ENCODE measurements at places on chromosomes 2 and 18.
A peak's percentile ranks its signal among the peaks of the same experiment; 100 is the strongest.

DNA sequence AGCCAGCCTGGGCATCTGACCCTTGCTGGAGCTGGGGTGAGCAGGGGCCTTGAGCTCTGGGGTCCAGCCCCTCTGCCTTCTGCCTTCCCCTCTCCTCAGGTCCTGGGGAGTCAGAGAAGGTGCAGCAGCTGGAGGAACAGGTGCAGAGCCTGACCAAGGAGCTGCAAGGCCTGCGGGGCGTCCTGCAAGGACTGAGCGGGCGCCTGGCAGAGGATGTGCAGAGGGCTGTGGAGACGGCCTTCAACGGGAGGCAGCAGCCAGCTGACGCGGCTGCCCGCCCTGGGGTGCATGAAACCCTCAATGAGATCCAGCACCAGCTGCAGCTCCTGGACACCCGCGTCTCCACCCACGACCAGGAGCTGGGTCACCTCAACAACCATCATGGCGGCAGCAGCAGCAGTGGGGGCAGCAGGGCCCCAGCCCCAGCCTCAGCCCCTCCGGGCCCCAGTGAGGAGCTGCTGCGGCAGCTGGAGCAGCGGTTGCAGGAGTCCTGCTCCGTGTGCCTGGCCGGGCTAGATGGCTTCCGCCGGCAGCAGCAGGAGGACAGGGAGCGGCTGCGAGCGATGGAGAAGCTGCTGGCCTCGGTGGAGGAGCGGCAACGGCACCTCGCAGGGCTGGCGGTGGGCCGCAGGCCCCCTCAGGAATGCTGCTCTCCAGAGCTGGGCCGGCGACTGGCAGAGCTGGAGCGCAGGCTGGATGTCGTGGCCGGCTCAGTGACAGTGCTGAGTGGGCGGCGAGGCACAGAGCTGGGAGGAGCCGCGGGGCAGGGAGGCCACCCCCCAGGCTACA is 3.8 kb downstream of the EMILIN1 start:
- DNase-seq: no peak

GRCh38 chr2:145290986-145291385 is 771.1 kb upstream of the ZEB2 start:
- DNase-seq: no peak

DNA sequence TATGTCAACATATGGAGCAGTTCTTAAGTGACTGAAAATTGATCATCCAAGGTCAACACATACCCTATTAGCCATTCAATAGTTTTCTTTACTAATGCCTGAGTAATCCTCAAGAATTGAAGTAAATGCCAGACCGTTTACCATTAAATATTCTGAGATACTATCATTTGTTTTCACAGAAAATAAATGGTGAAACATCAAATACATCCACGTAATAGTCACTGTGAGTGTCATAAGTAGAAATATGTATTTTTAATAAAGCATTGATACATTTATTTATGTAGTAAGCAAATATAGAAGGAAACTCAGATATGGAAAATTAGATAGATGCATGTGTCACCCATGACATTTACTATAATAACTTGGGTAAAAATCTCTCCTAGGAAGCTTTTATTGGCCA is 927.8 kb upstream of the NRXN1 start:
- no peak for DNase-seq

DNA sequence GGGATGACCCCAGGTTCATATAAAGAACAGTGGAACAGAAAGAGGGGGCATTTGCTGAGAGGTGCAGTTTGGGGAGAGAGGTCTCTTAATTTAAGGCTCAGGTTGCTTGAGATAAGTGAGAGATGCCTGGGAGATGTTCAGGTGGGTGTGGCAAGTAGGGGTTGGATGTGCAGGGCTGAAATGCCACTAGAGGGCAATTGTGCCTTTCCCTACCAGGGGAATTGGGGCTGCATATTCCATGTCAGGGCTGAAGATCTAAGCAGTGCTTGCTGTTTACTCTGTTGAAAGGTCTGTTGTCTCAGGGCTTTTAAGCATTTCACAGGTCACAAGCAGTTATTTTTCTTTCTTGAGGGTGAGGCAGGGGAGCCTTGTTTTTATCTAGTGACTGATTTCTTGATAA is 7.8 kb downstream of the CCDC85A start:
- DNase-seq: peak; percentile 64

DNA sequence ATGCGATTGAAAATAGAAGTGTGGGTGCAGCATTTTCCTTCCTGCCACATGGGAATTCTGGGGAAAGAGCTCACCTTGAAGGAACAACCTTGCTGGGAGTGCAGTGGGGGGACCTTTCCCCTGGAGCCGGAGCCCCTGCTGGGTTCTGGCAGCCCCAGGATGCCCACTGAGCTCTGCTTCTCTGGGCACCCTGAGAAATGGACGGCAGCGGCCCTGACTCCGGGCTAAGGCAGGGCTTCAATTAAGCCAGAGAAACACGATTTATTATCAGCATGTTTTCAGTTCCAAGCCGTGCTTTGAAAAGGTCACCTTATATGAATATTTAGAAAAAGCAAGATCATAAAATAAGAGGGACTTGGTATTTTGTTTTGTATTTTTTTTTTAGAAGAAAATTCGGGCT is 68.5 kb downstream of the KLHL29 start:
- no peak for DNase-seq

GRCh38 chr2:149858901-149859634 is 271.5 kb upstream of the MMADHC start:
- DNase-seq: peak; percentile 78

- peak; percentile 69 for DNase-seq
These were observed 41.9 kb downstream of the ZNF521 start for GRCh38 chr18:25310045-25310444.

DNA sequence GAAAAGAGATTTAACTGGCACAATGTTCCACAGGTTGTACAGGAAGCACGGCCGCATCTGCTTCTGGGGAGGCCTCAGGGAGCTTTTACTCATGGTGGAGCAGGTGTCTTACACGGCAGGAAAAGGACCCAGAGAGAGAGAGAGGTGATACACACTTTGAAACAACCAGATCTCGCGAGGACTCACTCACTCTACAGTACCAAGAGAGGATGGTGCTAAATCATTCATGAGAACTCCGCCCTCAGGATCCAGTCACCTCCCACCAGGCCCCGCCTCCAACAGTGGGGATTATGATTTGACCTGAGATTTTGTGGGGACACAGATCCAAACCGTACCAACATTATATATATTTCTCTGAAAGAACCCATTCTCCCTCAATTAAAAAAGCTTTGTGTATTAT is 79.7 kb upstream of the DOCK10 start:
- DNase-seq: no peak

- DNase-seq: no peak
These were observed 260.8 kb downstream of the SH3BP4 start for GRCh38 chr2:235212501-235213158.

GRCh38 chr2:110124939-110125691 is 9.5 kb upstream of the MALL start:
- peak; percentile 47 for DNase-seq

DNA sequence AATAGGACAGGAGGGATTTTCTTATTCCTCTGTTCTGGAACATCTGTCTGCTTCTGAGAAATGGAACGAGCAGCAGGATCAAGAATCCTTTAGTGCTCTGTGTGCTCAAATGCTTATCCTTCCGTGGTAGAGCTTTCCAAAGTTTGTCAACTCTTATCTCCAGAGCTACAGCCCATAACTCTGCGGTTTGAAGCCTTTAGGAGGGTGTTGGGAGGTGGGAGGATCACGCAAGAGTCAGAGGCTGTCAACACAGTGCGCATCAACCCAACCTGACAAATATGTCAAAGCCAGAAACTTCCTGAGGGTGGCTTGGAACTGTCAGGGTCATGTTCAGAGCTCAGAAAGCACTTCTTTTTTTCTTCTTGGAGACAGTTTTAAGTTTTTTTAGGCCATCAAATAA is 95.9 kb downstream of the CRIM1 start:
- no peak for DNase-seq

DNA sequence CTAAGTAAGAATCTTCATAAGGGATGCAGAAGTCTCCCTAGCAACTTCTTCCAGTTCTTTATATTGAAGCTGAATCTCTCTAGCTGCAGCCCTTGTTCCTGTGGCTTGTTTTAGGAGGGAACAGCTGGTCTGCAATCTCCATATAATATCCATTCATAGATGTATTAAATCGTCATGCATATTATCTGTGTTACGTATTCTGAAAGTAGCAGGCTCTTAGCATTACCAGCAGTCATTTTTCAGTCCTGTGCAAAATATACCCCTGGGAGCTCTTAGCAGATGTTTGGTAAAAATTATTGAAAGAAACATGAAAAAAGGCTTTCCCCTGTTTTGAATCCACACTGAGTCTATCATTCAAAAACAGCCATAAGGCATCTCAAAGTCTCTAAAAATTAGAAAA is 385.3 kb downstream of the IRS1 start:
- no peak for DNase-seq
